Endothelial cell of umbilical vein (primary cell): ENCODE measurements at places on chromosomes 3 and 15. TPM values are rescaled to one million over a fixed set of nuclear protein-coding genes. Genes with fewer than 3 reads are reported as not detected.

GRCh38 chr3:38658841-38659240 is 9.4 kb upstream of the SCN5A start:
- no peak for DNase-seq

- no peak for DNase-seq
Observed at GRCh38 chr3:108021131-108021530, 69.7 kb downstream of the CD47 start.

MCF2L2 gene
- total RNA-seq, result 0.99 and 1.1 TPM in 2 replicates

- DNase-seq, result no peak
Observed at GRCh38 chr3:60948488-60948887, 302.8 kb downstream of the FHIT start.

SEMA4B gene
- total RNA-seq, result 7.1 and 7.8 TPM in 2 replicates

DNA sequence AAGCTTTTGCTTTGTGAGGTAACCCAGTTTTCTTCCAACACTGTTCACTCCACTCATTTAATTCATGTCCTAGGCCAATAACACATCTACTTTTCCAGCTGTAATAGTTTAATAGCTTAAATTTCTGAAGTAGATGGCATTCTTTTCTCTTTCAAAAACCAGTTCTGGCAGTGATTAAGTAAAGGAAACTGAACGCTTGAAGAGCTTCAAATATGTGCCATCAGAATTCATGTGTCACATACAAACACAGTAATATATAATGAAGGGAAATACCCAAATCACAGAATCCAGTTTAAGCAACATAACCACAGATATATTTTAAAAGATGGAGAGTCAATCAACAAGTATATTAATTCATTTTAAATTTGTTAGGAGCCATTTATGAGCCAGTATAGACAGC is 91.0 kb downstream of the TNIK start:
- DNase-seq, result no peak

MIX23 gene
- total RNA-seq, result 43.6 and 53.5 TPM in 2 replicates

DNA sequence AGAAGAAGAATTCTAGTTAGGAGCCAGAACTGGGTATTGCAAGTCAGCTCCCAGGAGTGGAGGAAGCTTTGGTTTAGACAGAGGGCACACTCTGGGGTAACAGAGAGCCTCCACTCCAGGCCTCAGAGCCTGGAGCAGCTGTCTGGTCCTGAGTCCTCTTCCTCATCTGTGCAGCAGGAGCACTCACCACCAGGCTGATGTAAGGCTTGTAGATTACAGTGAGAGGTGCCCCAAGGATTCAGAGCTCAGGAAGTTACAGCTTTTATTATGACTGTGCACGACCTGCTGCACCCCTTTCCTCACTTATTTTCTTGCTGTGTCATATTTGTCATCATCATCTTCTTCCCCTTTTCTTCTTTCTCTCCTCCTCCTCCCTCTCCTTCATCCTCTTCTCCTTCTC is 210.4 kb downstream of the ATP10A start:
- DNase-seq, result no peak

DNA sequence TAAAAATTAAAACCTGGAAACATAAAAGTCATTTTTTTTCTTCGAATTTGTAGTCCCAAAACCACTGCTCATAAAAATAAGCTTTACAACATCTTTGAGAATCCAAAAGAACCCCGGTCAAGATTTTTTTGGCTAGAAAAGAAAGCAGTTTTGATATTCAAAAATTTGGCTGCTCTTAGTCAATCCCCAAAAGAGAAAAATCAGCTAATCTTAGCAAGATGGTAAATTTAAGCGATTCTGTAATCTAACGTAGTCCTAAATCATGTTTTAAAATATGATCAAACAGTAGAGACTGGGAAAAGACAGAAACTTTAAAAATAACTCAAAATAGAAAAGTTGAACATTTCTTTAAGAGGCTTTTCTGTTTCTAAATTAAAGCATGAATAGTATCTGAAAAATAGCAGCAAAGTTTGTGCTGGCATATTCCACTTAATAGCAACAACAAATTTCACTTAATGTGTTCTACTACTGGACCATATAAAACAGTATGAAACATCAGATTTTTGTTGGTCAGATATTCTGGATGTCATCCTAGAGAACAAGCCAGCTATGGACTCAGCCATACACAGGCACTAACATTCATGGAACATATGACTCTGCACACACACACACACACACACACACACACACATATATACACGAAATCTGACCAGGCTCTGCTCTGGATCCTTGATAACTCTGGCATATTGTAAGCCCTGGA is 19.1 kb upstream of the NR2F2 start:
- no peak for DNase-seq

- peak; percentile 50 for DNase-seq
Observed at GRCh38 chr3:100402256-100402655, 917 bp downstream of the LNP1 start.

PLSCR5 gene
- total RNA-seq, result not detected in 2 replicates

OXTR gene
- total RNA-seq, result 0.40 and 0.67 TPM in 2 replicates

INO80 gene
- total RNA-seq, result 22.9 and 29.1 TPM in 2 replicates

DNA sequence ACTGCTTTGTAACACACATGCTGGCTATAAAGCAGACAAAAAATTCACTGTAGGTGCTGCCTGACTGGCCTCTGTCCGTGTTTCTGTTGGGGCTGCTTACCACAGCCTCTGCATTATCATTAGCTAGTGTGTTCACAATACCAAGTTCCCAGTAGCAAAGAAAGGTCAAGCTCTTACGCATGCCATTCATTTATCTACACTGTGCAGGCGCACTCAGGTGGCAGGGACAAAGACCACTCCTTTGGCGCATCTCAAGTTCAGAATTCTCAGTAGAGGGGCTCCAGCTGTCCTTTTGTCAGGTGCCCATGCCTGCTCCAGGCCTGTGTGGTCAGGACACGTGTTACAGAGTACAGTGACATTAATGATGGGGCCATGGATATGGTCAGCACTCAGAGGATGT is 22.3 kb downstream of the MLH1 start:
- no peak for DNase-seq

DNA sequence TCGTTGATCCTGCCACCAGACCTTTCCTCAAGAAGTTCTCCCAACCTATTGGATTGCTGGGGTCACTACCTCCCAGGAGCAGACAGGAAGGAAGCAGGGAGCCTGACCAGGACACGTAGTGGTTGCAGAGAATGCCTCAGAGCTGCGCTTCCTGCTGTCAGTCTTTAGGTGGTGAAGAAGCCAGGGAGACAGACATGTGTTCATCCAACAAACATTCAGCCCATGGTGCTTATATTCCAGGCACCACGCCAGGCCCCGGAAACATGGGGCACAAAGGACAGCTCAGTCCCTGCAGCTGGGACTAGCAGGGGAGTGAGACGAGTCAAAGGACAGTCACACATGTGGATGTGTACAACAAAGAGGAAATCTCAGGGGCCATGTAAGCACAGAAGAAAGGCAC is 26.0 kb upstream of the CORO2B start:
- DNase-seq, result no peak

CEP70 gene
- 14.7 and 16.9 TPM in 2 replicates for total RNA-seq

DNA sequence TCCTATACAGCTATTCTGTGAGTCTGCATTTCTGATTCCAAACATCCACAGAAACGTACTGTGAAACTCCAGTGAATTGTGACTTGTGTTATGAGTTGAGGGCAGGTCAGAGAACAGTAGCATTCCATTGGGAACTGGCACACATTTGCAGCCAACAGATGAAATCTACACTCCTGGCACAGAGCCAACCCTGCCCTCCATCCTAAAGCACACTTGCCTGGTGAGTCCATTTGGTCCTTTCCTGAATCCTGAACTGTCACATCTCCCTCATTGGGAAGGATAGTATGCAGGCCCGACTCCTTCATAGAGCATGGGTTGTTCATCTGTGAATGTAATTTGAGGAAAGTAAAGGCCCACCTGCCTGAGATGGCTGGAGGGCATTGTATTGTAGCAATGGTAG is 314.3 kb upstream of the RASGRP1 start:
- peak; percentile 41 for DNase-seq

PPP1R14D gene
- total RNA-seq, result not detected in 2 replicates

LMAN1L gene
- total RNA-seq, result not detected in 2 replicates

- no peak for DNase-seq
Observed at GRCh38 chr3:16369885-16370284, 104.9 kb downstream of the OXNAD1 start.

DLEC1 gene
- not detected in 2 replicates for total RNA-seq

GRCh38 chr3:26559227-26559626 is 63.3 kb upstream of the LRRC3B start:
- DNase-seq, result no peak

DNA sequence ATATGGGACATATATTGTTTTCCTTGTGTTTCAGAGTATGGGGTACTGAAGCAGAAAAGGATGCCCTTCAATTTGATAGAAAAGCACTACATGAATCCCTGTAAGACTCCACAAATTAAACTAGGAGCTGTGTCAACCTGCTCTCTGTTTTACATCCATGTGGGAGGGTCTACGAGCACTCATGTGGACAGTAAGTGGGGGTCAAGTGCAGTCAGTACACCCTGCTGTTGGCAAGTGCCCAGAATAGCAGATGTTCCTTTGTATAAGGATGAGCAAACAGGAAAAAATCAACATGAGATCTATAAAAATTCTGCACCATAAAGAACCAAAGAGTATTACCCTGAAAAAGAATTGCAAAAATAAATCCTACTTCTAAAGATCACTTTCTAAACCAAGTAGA is 659.9 kb downstream of the SI start:
- DNase-seq, result no peak

DNA sequence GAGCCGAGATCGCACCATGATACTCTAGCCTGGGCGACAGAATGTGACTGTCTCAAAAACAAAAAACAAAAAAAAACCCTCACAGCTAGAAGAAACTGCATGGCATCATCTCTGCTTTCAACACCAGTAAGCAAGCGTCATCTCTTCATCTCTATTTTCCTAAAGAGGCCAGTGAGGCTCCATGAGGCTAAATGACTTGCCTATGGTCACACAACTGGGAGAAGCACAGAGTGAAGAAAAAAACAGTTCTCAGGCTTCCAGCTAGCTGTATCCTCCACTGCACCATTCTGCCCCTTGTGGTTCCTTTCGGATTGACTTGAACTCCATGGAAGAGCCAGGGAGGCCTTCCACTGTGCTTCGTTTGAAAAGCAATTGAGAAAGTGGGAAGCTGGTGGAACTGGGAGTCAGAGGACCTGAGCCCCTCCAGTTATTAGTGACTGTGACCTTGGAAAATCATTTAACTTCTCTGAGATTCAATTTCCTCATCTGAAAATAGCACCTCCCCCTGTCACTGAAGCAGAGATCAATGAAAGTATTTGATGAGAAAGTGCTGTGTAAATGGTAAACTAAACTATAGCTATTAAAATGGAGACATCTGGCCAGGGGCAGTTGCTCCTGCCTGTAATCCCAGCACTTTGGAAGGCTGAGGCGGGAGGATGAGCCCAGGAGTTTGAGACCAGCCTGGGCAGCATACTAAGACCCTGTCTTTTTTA is 32.1 kb upstream of the DENND4A start:
- DNase-seq, result peak; percentile 85

- DNase-seq, result no peak
Observed at GRCh38 chr3:140537727-140538082, 140.2 kb upstream of the TRIM42 start.

C2CD4A gene
- total RNA-seq, result 0.46 and 1.1 TPM in 2 replicates

DNA sequence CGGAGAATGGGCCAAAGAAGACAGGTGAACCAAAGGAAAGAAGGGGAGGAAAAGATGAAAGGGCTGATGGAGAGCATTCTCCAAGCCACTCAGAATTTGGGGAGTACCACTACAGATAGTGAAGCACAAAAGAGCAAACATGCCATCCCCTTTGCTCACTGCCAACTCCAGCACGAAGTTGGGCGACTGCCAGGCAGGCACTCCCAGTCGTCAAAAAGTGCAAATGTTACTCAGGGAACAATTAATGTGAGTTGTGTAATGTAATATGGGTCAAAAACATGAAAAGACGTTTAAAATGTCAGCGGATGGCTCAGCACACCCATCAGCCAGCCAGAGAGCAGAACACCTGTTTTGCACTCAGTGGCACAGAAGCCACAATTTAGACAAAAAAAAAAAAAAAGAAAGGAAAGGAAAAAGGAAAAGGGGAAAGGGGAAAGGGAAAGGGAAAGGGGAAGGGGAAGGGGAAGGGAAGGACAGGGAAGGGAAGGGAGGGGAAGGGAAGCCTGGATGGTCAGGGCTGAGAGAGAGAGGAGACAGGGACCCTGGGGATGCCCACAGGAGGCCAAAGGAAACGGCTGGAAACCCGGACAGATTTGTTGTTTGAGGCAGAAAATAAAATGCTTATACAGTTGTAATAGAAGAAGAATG is 82.7 kb downstream of the COL8A1 start:
- peak; percentile 55 for DNase-seq

MRAS gene
- total RNA-seq, result 15.5 and 16.5 TPM in 2 replicates

DNA sequence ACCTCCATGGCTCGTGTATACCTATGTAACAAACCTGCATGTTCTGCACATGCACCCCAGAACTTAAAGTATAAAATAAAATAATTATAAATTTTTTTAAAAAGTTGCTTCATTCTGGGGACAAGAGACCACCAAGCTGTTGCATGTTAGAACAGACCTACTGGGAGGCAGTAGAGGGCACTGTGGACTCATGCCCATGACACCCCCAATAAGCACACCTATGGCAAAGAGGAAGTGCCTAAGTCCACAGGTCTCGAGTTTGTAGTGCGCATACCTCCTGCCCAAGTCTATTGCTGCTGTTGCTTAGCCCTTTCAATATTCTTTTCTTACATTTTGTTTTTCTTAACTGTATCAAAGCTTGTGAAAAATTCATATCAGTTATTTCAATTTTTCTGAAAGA is 267.9 kb upstream of the THBS1 start:
- DNase-seq, result no peak

KCNAB1 gene
- 11.7 TPM in 1 of 2 replicates, not detected in the other for total RNA-seq

- no peak for DNase-seq
Observed at GRCh38 chr3:10328460-10329071, 7.7 kb upstream of the SEC13 start.

MAGI1 gene
- 47.7 and 47.9 TPM in 2 replicates for total RNA-seq

GOLGA8Q gene
- 1.1 and 1.4 TPM in 2 replicates for total RNA-seq

- no peak for DNase-seq
Observed at GRCh38 chr3:195591220-195591619, 7.5 kb upstream of the APOD start.

- DNase-seq, result no peak
Observed at GRCh38 chr15:57797110-57797509, 90.6 kb downstream of the POLR2M start.

- DNase-seq, result no peak
Observed at GRCh38 chr3:52515192-52515591, 18.5 kb downstream of the NT5DC2 start.

DNA sequence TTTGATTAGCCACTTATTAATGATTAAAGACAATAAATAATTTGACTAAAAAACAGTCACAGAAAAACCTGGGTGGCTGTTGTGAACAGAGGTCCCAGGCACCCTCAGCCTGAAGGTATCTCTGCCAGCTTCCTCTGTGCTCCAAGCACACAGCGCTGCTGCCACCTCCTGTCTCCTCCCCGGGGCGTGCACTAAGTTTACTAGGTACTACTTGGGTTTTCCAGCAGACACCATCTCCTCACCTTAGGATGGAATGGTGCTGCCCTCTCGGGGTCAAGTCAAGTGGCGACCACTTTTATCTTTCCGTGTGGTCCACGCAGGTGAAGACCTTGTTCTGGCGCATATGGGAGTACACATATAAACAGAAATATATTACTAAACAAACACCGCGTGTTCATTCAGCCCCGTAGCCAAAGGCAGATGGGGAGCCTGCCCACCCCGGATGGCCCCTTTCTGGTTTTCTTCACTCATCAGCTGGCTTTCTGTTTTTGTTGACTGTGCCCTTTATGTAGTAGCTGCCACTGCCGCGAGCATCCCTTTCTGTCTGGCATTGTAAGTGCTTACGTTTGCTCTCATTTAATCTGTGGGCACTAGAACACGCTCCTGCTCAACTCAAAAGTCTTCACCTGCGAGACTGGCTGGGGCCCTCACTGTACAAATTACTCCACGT is 128.0 kb downstream of the LRIG1 start:
- DNase-seq, result peak; percentile 29
